ENCODE measurements at places on chromosomes 11 and 22.
A peak's percentile ranks its signal among the peaks of the same experiment; 100 is the strongest.

- DNase-seq, result no peak
Measured at GRCh38 chr11:95279921-95280868, 49.2 kb upstream of the SESN3 start.

GRCh38 chr11:1744891-1745700, 5.3 kb downstream of the IFITM10 start:
- no peak for DNase-seq

- DNase-seq, result no peak
Measured at GRCh38 chr11:88420165-88420791, 82.7 kb upstream of the CTSC start.

- no peak for DNase-seq
Measured at GRCh38 chr11:117827521-117828511, 3.3 kb upstream of the FXYD2 start.

- DNase-seq, result peak; percentile 98
Measured at GRCh38 chr11:119334174-119334930, at the start of gene RNF26. Gene RNF26 (plus strand): TSS chr11:119334527. CDS start chr11:119335123, 596 bp downstream.

- no peak for DNase-seq
Measured at GRCh38 chr22:27245056-27245455, 556.5 kb downstream of the MN1 start.

DNA sequence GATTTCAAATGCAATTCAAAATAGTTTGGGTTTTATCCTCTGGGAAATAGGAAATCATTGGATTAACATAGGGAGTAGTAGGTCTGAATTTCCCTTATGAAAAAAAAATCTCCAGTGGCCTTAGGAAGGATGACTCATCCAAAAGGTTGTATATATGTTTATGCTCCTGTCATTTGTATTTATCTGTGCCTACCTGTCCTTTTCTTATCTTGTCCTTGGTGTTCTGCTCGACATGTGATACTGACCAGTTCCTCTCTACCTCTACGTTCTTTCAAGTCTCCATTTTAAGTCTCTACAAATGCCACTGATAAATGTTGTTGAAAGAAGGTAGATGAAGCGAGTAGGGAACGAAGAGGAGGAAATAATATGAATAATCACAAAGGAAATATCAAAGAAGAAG, 3.0 kb upstream of the SOX6 start:
- DNase-seq, result no peak
